ENCODE measurements at places on chromosomes 13 and 19.

DNA sequence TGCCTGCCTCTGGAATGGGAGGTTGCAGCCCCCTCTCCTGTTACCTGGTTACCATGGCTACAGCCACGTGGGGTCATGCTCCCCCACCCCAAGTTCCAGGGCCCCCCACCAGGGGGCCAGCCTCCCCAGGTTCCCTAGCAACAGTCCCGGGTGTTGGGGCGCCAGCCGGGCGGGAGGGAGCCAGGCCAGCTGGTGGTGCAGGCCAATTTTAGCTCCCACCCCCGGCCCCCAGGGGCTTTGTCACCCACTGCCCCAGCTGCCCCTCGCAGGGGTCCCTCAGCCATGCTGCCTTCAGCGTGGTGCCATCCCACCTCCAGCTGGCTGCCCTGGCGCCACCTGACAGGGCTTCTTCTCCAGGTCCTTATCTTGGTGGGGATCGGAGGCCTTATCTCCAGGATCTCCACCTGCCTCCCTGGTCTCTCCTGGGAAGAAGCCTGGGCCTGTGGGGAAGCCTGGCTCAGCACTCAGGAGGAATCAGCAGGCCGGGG is 3.0 kb downstream of the MARK4 start:
- DNase-seq, result no peak

GRCh38 chr19:3234800-3235199 is 10.3 kb downstream of the CELF5 start:
- no peak for DNase-seq

DNA sequence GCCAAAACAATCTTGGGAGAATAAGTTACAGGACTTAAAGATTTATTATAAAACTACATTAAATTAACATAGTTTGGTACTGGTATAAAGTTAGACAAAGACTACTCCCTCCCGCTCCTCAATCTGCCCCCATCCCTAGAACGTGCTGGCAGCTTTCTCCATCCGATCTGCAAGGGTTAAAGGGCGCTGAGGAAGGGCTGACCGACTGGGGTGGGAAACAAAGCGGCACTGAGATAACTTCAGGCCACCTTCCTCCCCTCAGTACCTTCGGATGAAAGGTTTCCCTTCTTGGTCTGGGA is 790 bp upstream of the SUGT1 start:
- peak; percentile 50 for DNase-seq

DNA sequence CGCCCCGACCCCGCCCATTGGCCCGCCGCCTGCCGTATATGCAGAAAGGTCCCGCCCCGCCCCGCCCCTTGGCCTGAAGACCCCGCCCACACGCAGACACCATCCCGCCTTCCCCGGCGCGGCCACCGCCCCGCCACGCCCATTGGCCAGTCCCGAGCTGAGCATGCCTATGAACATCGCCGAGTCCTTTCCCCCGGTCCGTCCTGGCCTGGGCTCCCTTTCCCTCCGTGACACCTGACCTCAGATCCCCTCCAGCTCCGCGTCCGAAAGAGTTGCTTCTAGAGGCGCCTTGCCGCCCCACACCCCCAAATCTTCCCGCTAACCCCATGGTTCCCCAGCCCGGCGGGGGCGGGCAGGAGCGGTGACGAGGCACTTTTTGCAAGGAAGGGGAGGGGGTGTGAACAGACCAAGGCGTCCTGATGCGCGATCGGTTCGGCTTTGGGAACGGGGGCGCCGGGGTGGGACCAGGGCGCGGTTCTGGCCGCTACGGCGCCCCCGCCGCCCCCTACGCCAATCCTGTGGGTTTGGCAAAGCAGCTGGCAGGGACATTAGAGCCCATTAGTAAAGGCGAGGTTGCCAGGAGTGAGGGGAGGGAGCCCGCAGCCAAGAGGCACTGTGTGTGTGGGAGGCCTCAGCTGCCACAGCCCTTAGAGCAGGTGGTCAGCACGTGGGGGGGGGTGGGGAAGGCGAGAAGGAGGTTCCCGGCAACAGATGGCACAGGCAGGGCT is 406 bp upstream of the NUMBL start:
- peak; percentile 93 for DNase-seq

DNA sequence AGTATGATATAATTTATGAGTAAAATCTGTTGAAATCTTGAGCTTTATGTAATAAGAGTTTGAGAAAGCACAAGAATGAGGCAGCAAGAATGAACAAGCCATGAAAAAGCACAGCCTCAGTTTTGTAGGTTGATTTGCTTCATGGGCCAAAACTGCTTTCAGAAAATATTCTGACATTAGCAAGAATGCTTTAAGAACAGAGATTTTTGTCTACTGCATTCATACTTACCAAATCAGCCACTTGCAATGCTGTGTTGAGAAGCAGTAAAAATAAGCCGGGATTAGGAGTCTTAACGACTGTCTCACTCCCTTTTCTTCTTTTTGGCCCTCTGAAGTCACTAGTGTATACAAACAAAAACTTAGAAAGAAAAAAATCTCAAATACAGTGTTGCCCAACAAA is 114.5 kb downstream of the POSTN start:
- DNase-seq, result no peak

- no peak for DNase-seq
Measured at GRCh38 chr19:12872255-12872654, 9.0 kb downstream of the DNASE2 start.

DNA sequence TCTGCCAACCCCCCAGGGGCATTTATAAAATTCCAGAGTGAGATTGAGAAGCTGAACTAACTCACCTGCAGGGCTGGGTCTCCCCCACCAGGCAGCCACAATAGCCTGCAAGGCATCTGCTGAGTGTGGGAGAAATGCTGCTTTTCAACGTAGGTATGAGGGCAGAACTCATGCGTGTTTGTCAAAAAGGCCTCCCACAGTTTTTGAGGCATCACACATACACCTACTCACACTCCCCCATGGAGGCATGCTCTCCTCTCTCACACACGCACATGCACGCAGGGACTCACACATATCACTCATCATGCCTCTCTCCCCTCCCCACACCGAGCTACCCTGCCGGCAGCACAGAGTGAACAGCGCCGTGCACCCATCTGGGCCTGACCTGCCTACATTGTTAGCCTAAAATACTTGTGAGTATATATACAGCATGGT is 390.5 kb downstream of the FGF9 start:
- DNase-seq, result no peak

GRCh38 chr19:34317311-34317927 is 47.6 kb upstream of the GPI start:
- DNase-seq, result no peak

DNA sequence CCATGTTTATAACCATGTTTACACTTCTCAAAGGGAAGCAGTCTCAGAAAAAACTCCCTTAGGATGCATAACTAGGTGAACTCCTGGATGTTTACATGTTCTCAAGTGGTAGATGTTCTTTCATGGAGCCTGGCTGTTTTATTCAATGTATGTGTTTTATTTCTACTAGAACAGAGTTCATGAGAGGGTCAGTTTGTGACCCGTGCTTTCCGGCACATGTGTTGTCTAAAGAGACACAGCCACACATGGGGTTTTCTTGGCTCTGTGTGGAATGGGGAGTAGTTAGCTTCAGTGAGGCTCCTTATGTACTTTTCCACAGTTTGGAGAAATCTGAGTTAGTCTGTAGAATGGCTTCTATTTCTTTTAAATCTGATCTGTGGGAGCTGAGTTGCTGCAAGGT is 60.9 kb downstream of the ATP8A2 start:
- DNase-seq, result no peak

DNA sequence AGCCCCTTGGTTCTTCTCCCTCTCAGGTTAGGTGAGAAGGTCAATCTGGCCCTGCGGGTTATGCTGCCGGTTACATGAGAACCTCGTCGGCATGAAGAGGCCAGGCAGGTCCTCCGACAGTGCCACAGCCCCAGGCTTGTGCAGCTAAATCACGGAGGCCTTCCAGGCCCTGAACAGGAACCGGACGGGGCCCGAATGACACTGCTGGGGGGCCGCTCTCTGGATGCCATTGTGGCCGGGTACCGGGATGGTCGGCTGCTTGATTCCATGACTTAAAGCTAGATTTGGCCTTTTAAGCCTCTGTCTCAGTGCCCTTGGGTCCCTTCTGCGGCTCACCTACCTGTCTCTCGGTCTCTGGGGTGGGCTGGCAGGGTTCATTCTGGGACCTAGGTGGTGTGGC is 48.4 kb downstream of the C1QTNF9 start:
- no peak for DNase-seq

DNA sequence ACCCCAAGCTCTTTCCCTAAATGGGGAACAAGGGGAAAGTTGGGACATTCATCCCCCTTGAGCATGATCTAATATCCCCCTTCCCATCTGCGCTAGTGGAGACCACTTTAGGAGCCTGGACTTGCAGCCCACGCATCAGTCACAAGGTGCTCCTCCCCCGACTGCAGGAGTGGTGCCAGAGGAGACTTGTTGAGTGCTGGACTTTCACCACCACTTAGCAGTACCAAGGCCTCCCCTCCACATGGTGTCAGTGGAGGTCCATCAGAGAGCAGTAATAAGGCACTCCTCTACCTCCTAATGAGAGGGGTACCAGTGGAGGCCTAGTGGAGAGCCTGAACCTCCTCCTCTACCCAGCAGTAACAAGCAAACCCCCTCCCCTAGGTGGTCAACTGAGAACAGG is 22.5 kb downstream of the CAB39L start:
- DNase-seq, result no peak

DNA sequence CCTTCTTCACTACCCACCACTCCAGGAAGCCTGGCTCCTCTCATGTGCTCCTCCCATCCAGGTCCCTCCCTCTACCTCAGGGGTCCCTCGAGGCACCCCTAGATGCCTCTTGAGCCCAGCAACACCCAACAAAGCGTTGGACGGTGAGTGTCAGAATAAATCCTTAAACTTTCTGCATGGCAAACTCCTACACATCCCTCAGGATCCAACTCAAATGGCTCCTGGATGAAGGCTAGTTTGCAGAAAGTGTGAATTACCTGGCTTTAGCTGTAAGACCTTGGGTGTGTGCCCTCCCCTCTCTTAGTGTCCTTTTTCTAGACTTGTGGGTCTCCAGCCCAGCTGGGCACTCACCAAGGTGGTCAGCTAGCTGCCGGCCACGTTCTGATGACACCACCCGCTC is 5.4 kb downstream of the MPV17L2 start:
- no peak for DNase-seq

GRCh38 chr13:71864986-71865873 is 1.8 kb downstream of the DACH1 start:
- DNase-seq, result peak; percentile 49

GRCh38 chr19:54388802-54389139 is 24.0 kb upstream of the LAIR1 start:
- DNase-seq, result no peak

GRCh38 chr13:97743938-97744337 is 209.5 kb upstream of the IPO5 start:
- DNase-seq, result no peak

- no peak for DNase-seq
Measured at GRCh38 chr13:31369213-31369612, 169.4 kb downstream of the B3GLCT start.

DNA sequence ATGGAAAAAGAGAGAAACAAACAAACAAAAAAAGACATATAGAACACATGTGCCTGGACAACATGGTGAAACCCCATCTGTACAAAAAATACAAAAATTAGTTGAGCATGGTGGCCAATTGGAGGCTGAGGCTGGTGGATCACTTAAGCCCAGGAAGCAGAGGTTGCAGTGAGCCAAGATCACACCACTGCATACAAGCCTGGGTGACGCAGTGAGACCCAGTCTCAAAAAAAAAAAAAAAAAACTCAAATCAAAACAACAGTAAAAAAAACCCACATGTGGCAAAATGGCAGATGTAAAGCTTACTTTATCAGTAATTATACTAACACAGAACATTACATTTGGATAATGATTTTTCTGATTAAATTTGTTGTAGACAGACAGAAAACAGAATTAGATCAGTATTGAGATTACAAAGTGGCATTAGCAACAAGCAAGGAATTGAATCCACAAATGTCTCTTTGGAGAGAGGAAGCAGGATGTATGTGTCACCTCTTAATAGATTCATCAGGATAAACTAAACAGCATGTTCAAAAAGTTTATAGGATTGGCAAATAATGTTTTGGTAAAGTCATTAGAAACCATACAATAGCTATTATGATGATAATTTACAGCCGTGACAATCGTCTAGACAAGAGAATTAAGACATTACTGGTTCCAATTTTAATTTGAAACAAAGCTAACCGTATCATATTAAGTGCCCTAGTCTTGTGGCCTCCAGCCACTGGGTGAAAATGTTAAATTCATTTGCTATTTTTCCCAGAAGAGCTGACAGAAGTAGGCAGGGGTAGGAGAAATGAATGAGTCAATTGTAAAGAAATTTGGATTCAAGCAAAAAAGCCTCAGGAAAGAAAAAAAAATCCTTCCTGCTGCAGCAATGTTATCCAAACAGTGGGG is 206.0 kb downstream of the FGF14 start:
- no peak for DNase-seq

DNA sequence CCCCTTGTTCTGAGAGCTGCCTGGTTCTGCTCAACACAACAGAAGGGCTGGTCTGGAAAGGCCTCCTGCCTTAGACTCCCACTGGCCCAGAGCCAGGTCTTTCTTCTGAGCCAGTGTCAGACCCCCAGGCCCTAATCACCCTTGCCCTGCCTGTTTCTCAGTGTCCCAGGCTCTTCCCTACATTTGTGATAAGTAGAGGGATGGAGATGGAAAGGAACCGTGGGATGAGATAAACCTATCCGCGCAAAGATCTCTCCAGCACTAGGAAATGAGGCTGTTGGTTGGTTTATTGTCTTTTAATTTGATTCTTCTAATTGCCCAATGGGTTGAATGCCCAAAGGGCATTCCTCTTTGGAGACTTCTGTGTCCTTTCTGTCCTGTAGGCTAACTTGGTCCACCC is 470.0 kb downstream of the TSHZ3 start:
- no peak for DNase-seq

DNA sequence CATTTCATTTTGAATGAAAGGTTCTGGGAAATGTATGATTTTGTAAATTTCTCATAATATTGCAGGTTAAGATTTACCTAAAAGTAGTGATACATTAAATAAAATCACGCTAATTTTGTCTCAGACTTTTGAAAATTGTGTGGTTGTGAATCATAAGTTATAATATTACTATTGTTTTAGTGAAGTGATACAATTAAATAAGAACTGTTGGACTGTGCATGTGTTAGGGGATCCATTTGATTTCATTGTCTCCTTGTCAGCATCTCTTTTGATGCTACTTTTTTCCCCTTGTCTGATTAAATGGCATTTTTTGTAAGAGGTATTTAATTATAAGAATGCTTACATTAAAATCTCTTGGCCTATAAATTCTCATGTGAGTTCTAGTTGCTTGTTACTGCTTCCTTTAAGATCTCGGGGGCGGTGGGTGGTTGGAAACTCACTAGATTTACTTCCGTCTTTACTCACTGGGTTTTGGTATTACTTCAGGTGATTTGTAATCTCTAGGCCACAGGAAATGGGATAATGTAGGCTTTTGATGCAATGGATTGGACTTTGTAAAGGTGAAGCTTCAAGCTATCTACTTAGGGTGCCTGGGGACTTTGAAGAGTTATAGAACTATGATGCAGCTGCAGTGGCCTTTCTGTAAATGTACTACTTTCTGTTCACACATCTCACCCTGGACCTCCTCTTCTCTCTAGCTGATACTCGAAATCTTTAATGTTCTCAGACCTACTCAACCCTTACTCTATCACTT is 66.5 kb downstream of the PAN3 start:
- no peak for DNase-seq

GRCh38 chr13:64332048-64332447 is 2898.1 kb downstream of the PCDH9 start:
- peak; percentile 81 for DNase-seq
